Activated T-helper 17 cell treated with anti-CD3 and anti-CD28 coated beads, Interleukin-2, amount 50 U/mL, for 72 hours (primary cell): ENCODE measurements at places on chromosomes 6 and 20.

GRCh38 chr6:49423817-49424216 lies 39.2 kb downstream of the MMUT start:
- no peak for ATAC-seq

DNA sequence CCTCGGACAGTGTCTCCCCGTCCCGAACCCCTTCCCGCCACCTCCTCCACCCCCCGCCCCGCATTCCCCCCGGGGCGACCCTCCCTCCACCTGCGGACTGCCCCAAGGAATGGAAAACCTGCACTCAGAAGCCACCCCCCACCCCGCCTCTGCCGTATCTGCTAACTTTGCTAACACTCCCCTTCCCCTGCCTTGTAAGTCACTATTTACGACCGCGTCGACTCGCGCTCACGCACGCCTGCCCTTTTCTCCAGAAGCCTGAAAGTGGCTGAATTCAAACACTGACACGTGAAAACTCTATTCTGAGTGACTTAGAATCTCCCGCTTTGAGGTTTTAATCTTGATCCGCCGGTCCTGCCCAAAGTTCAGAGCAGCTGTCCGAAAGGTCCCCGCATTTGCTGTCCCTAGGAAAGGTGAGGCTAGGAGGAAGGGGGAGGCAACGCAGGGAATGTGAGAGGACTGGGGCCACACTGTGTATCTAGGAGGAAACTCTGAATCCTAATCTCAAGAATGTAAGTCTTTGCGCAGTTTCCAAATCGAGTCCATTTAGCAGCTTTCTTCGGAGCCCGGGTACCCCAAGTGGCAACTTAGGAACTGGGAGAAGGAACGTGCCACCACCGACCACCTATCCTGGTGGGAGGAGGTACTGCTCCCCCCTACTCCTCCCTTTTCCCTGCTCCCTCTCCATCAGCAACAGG lies 9.3 kb upstream of the POU3F2 start:
- ATAC-seq = no peak

GRCh38 chr6:168159506-168159905 lies 80.5 kb upstream of the FRMD1 start:
- no peak for ATAC-seq

GRCh38 chr20:39146394-39146793 lies 184.2 kb downstream of the DHX35 start:
- no peak for ATAC-seq

- no peak for ATAC-seq
These were observed 137.5 kb upstream of the SLC24A3 start for GRCh38 chr20:19074828-19075516.

GRCh38 chr6:16630026-16630643 lies 131.1 kb downstream of the ATXN1 start:
- ATAC-seq = no peak

DNA sequence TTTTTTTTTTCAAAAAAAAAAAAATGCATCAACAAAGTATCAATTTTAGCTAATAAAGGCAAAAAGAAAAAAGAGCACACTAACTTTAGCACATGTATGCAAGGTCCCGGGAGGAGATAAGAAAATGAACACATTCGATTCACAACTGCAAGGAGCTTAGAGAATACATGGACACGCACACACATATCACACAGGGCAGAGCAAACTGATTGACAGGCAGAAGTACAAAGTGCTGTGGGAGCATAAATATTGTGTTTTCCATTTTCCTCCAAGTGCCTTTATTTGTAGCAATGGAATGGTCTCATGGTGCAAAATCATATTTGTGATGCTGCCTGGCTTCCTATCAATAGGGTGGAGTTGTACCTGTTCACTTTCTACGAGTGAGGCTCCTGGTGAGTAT lies 63.8 kb downstream of the SGK1 start:
- ATAC-seq = no peak

- no peak for ATAC-seq
These were observed 111.8 kb upstream of the TNFAIP3 start for GRCh38 chr6:137755284-137755683.

GRCh38 chr6:165184192-165184979 lies 125.0 kb downstream of the C6orf118 start:
- no peak for ATAC-seq

DNA sequence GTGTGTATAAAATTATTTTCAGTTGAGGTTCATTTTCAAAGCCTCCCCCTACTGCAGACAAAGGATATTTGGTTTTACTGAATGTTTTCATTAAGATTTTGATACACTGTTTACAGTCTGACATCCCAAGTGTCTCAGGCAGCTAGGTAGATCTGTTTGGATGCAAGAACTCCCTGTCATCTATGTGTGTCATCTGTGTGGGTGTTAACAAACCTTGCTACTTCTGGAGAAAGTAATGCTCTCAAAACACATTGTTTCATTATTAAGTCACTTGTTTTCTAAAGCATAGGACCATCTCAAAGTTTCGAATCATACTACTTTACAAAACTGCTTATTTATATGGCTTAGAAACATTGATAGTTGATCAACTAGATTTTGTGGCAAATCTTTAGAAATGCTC lies 114.5 kb upstream of the TMEM170B start:
- peak; percentile 88 for ATAC-seq

DNA sequence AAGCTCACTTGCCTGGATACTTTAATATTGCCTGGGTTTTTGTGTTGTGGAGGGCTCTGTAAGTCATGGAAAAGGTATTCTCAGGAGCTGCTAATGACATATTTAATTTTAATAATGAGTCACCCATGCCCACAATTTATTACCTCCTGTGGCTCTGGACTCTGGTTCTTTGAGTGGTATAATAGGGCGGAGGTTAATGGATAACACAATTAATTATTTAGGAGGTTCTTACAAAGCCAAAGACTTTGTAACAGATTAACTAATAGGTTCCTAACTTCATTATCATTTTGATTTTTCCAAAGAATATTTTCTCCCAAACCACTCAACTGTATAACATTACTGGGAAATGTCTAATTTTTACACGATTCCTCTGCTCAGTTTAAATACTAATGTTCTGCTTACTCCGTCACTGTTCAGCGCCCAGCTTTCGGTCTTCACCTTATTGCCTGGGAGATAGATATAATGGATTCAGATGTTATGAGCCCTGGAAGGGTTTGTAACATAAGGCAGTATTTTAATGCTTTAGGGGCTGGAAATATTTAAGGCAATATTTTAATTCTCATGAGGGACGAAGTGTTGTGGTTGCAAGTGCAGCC lies 29.4 kb downstream of the PHACTR3 start:
- ATAC-seq = no peak

DNA sequence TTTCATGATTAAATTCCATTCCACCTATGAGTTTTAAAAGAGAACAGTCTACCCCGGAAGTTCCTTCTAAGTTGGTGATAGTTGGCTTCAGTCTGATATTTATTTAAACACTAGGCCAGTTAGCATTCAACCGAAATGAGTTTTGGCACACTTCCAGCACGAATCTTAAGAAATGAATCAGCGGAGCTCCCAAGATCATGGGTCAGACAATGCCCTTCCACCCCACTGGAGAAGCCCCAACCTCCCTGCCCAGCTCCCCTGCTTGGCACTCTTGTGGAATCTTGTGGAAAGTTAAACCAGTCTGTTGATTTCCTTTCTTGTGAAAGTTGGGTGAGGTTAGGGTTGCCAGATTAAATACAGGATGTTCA lies 64.3 kb downstream of the MKKS start:
- ATAC-seq = no peak

DNA sequence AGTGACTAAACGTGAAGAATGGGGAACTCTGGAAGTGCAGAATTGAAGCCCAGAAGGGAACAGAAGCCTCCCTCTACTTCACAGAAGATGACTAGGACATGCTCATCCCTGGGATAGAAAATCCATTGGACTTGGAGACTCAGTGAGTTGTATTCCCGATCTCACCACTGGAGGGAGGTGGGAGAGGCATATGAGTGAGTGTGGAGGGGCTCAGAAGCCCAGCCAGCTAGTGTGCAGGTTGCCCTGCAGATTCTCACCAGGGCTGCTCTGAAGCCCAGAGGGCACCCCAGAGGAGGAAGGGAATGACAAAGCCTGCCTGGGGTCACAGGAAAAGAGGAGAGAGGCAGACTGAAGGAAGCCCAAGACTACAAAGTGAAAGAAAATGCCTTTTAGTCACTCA lies 42.1 kb upstream of the HLA-E start:
- no peak for ATAC-seq

DNA sequence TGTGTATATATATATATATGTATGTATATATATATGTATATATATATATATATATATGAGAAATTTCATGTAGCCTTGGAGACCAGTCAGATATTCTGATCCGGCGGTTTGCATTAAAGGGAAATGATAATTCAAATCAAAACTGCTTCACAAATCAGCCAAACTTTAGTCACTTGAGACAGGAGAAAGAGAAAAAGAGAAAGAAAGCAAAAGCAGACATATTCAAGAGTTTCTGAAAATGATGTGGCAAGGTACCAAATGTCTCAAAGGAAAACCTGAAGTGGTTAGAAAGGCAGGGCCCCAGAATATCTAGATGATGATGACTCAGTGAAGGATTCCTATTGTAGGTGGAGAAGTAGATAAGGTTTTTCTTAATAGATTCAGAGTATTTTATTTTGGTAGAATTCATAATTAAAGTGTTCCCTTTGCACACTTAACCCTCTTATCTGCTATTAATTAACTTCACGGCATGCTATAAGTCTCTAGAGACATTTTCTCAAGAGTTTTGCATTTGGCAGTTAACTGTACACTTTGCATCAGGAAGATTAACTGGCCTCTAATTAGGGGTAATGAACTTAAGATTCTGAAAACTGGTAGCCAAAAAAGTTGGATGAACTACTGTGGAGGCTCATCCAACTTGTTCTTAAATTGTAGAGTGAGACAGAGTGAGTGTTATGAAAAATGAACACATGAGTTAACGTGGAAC lies 50.1 kb upstream of the ASF1A start:
- ATAC-seq = peak; percentile 84

- ATAC-seq = peak; percentile 87
These were observed at the start of gene BCAS4 for GRCh38 chr20:50794846-50795634. Gene BCAS4, plus strand, starts transcription at chr20:50795061. Its CDS starts 23 bp downstream, at chr20:50795084.

GRCh38 chr20:38812709-38813573 lies 7.4 kb downstream of the PPP1R16B start:
- ATAC-seq = no peak

DNA sequence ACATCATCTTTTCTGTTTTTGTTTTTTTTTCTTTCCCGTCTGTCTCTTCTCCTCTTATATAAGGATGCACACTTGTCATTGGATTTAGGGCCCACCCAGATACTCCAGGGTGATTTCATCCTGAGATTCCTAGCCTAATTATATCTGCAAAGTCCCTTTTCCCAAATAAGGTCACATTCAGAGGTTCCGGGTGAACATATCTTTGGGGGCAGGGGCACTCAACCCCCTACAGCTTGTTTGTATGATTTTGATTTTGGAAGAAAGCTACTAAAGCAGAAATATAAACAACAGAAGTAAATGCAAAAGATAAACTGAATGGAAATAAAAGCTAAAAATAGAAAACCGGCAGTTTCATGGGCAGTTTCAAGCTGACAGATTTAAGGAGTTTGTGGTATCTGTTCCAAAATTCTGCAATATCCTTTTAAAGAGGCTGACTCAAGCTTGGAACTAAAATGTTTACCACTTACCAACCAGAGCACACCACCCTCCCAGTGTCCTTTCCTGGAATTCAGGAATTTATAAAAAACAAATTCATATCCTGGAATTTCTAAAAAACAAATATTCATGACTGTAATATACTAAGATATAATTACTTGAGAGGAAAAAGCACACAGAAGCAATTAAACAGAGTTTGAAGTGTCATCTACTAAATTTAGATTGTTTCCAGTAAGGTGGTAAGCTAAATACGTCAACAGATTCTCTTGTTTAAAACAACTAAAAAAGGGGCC lies 100.0 kb upstream of the CARMIL1 start:
- ATAC-seq = peak; percentile 69

GRCh38 chr6:35152067-35152707 lies 11.0 kb upstream of the TCP11 start:
- no peak for ATAC-seq

DNA sequence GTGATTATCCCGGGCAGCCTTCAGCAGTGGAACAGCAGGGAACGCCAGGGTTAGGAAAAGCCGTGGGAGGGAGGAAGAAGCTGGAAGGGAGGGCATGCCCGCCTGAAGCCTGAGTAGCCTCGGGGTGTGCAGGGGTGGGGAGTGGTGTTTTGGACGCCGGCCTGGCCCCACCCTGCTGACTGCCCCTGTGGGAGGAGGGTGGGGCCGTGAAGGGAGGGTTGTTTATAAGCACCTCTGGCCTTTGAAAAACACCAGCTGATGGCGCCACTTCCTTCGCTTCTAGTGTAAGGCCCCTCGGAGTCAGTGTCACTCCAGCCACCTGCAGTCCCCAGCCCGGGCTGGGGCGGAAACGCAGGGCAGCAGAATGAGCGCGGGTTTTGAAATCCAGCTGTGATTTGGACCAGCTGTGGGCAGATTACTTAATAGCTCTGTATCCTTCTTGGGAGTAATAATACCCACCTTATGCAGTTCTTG lies 52.8 kb upstream of the BMP6 start:
- no peak for ATAC-seq

DNA sequence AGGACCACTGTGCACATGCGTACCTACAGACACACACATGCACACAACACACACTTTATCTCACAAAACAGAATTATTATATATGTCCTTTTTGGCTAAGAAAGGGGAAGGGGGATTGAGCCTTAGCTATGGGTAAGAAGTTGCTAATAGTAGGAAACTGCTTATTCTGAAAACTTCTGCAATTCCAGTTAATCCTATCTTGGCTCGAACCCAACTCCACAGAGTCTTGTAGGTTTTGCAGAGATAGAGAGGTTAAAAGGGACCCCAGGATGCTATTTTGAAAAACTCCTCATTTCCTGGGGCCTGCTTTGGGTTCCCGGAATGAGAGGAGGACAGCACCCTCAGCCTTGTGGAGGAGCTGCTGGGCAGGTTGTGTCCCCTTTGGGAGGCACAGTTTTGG lies 233.8 kb downstream of the CLIC5 start:
- ATAC-seq = no peak

DNA sequence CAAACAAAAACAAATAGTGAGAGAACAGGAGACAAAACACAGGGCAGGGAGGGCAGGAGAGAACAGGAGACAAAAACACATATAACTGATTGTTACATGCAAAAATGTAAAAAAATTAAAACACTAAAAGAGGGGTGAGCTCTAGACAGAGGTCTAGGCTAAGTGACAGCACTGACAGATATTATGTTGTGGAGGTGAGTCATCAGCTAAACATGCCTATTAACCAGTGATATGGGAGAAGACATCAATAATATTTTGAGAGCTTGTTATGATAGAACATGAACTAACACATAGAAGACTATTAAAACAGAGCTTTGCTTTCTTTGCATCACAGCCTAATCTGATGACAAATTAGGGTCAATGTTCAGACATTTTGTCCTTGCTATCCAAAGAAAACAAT lies 972.7 kb downstream of the PRIM2 start:
- no peak for ATAC-seq

GRCh38 chr6:83978324-83978734 lies 55.2 kb upstream of the MRAP2 start:
- ATAC-seq = no peak

- no peak for ATAC-seq
These were observed 10.5 kb downstream of the CDC40 start for GRCh38 chr6:110190726-110191125.

GRCh38 chr6:83461438-83461837 lies 30.6 kb upstream of the ME1 start:
- no peak for ATAC-seq
